Activated CD8-positive, alpha-beta memory T cell treated with anti-CD3 and anti-CD28 coated beads, Interleukin-2, amount 50 U/mL, for 4 hours (primary cell): ENCODE measurements at places on chromosomes 4 and X.

DNA sequence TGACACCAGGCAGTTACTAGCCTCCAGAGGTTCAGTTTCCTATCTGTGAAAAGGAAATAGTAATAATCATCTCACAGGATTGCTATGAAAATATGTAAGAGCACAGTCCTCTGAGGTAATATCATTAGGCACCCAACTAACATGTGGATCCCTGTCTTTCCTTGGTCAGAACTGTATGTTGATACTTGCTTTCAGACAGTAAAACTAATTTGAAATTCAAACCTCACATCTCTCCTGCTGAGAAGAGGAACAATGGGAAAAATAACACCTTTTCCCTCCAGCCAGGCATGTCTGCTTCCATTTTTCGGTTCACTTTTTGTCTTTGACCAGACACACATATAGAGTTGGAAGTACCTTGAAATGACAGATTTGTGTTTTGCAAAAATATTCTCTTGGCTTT is 262.7 kb downstream of the IL15 start:
- DNase-seq, result no peak

DNA sequence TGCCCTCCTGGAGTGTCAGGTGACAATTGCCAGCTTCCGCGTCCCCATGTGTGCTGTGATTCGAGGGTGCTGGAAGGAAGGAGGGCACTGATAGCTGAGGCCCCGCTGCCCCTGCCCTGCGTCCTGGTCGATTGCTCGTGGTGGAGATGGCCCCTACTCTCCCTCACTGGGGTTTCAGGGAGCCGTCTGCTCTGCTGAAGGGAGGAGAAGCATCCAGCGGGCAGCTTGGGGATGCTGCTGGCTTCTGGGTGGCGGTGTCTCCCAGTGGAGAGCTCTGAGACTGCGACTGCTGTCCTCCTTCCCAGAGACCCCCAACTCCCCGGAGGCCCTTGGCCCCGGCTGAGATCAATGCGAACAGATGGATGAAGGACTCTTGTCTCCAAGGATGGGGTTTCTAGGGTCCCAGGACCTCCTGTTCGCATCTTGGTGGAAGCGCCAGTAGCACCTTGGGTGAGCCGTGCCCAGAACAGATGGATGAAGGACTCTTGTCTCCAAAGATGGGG is 98.6 kb downstream of the PSAPL1 start:
- no peak for DNase-seq

- DNase-seq, result no peak
These were observed 550.9 kb upstream of the NDST4 start for GRCh38 chr4:115664285-115664684.

DNA sequence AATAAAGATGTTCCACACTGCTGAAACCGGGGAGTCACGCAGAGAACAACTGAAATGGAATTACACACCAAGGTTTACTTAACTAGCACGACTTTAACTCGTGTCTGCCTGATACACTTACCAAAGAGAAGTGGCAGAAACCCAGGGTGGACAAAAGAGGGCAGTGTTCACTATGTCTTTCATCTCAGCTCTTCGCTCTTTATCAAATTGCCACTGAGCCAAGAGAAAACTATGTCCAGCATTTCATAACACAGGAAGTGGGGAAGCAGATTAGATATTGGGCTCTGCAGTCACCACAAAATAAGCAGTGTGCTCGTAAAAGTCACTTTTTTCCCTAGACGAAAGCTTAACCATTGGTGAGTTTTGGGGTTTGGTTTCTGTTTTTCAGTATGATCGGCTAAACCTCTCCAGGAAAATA is 155.7 kb downstream of the CHIC2 start:
- DNase-seq, result no peak

DNA sequence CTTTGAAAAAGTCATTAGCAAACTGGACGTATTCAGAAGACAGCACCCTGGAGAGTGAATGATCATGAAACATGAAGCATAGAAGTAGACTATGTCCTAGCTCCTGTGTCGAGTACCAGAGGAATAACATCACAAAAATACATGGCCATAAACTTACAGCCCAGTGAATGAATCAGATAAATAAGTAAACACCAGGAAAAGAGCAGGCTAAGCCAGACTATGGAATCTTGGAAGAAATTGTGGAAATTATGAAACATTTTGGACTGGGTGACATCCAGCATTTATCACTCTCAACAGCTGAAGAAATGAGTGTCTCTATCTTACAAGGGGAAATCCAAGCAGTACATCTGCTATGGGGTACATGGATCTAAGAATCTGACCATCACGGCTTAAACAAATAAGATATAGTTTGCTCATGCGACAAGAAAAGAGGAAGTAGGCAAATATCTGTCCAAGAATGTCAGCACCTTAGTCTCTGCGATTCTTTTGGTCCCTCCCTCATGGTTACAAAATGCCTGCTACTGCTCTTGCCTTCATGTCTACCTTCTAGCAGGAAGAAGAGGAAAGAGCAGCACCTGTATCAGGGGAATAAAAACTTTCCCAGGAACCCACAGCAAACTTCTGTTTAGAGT is 481.5 kb downstream of the BCOR start:
- DNase-seq, result no peak

DNA sequence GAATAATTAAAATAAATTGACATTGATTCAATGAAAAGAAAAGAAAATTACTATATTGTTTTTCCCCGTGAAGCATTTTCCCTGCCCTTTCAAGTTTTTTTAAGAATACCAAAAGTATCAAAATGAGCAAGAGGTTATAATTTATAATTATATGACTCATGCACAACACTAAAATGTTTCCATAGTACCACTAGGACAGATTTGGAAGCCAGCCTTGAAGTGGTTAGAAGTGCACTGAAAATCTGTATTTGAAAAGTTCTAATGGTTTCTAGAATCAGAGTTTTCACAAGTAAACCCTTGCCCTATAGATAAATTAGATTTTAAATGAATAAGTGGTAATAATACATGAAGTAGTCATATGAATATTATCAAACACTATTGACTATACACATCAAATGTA is 140.9 kb downstream of the HNRNPD start:
- no peak for DNase-seq

- DNase-seq, result no peak
These were observed 338.1 kb downstream of the DHRSX start for GRCh38 chrX:2162695-2163094.

DNA sequence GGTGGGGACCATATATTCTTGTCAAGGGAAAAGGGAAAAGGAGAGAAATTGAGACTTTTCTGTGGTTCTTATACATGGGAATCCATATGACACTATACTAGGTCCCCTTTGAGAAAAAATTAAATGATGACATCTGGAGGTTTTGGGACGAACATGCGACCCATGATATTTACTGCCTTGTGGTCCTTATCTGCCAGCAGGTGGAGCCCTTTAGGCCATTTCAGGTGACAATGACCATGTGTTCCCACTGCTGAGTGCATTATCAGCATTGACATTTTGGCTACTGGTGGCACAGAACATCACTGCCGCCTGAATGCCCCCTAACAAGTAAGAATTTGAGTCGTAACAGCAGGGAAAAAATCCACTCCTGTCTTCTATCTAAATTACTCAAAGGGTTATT is 843.4 kb downstream of the FSTL5 start:
- DNase-seq, result no peak

GRCh38 chrX:132270699-132271098 is 51.5 kb upstream of the RAP2C start:
- no peak for DNase-seq

GRCh38 chrX:40530509-40530908 is 50.3 kb upstream of the ATP6AP2 start:
- no peak for DNase-seq

DNA sequence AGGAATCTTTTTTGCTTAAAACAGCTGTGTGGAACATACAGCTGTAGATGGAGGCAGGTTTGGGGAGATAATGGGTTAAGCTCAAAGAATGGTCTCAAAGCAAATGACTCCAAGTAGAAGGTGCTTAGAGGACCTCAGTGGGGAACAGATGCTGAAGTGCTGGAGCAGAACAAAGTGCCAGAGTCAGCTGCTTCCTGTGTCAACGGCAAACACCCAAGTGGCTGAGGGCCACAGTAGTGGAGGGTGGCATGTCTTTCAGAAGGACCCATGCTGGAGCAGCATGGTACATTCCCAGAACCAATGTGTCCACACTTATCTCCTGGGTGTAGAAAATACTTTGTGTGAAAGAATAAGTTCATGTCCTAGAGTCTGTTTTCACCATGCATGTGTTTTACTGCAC is 197.5 kb downstream of the CCNG2 start:
- no peak for DNase-seq

DNA sequence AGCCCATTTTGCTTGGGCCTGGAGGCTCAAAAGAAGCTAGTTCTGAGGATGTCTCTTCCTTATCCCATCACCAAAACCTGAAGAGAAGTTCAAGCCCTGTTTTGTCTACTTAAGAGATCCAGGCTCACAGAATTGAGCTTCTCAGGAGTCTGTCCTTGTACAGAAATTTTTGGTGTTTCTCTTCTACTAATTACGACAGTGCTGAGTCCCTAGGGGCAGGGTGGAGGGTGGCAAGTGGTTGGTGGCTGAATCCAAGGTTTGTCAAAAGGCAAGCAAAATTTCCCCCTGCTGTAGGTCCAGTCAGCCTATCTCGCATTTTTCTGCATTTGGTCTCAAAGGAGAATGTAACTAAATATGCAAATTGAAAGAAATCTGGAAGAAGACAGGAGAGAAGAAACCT is 377.9 kb downstream of the SMARCA1 start:
- no peak for DNase-seq

GRCh38 chr4:76305971-76306881 is at the start of gene STBD1:
Gene STBD1, plus strand, starts transcription at chr4:76306733. Its CDS starts 37 bp downstream, at chr4:76306770.
- DNase-seq, result peak; percentile 23

DNA sequence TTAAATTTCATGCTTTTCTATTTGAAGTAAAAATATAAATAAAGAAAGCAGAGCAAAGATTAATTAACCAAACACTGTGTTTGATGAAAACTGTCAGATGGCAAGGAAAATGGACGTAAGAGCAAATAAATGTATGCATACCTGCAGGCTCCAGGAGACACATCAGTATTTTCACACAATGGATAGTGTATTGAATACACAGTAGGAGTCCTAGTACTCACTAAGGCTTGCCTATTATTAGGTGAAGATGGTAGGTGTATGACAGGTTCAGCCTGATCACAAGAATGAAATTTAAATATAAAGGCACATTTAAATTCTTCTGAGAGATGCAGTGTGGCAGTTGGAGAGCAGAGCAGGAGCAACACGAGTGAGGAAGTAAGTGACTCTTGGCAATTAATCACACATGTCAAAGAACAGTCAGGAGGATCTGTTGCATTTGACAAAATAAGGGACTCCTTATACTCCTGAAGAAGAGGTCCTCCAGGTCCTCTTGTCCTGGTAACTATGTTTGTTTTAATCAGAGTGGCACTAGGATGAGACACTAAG is 106.0 kb upstream of the NDST4 start:
- DNase-seq, result no peak

DNA sequence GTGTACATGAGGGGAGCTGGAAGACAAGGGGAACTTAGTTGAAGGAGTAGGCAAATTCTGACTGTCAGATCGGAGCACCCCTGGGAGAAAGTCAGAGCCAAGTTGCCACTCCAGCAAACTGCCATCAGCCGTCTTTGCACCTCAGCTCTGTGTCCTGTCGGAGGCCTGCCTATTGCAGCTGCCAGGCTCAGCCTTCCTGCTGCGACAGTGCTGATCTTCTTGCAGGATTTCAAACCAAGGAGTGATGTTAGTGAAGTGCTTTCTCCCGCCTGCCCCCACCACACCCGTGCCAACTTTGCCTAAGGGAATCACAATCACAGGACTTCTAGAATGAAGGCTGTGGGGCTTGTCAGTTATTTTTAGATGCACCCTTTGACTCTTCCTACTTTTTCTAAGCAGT is 185.3 kb downstream of the KIT start:
- no peak for DNase-seq

DNA sequence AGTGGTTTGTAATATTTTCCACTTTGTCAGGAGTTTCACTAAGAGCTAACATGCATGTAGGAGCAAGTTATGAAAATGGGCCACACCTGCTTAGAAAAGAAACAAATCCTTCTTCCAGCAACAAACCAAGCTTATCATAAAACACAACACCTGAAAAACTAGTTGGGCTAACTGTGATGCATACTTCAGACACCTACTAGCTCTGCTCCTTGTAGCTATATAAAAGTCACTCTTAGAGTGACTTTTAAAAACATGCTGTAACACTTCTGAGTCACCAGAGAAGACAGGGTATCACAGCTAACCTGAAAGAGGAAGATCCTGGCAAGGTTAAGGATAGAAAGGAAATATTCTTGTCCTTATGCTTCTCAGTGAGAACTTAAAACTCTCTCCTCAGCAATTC is 3.6 kb upstream of the SLAIN2 start:
- DNase-seq, result no peak

DNA sequence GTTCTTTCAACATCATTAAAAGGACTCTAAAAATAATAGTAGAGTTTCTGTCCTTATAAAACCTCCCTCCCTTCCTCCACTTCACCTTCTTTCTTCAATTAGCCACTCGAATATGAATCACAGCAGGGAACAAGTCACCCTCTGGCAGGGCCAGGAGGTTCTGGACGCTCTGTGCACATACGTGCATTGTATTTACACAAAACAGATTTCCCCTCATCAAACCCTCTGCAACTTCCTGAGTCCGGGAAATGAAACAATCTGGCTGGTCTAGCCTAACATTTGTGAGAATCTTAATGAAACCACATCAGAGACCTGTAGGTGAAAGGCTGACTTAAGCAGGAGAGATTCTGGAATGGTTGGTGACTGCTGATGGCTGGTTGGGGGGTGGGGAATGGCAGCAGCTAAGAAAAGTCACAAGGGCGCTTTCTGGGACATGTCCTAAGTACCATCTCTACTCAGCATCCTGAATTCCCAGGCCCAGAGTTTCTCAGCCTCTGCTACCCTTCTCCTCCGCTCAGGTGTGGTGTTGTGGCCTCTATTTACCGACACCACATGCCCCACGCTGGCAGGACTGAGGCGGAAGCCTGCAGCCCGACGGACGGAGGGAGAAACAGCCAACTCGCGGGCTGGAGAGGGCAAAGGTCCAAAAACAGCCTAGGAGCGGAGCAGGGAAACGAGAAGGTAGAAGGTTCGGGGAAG is 1.0 kb downstream of the ZDHHC9 start:
- DNase-seq, result no peak

DNA sequence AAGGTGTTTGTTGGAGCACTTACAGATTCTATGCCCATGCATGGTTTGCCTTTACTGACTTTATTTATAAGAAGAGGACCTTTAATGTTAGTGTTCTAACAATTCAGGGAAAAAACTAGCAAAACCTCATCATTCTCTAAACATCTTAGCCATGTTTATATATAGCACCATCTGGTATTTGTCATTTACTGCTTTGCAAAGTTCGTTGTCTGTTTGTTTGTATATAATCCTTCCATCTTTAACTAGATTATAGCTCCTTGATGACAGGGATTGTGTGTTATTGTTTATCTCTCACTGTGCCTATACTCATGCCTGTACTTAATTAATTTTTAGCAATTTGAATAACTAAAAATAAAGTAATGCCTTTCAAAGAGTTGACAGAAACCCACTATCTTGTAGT is 170.6 kb upstream of the PACRGL start:
- DNase-seq, result no peak

GRCh38 chr4:78720994-78721677 is 55.0 kb upstream of the BMP2K start:
- no peak for DNase-seq

DNA sequence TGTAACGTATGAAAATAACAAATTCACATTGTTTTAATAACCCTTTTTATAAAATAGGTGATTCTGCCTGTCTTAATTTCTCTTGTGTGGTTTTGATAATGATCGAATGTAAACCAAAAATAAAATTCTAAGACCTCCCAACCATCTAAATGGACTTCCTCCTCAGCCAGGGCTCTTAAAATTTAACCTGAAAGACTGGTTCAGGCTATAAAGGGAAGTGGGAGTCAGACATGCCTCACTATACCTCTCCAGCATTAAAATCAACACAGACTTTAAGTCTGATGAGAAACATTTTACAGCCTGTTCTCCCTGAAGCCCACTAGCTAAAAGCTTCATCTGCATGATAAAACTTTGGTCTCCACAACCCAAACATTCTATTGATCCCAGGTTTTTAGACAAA is 97.6 kb upstream of the STIM2 start:
- DNase-seq, result no peak
